ENCODE measurements at places on chromosomes 4 and X.
A peak's percentile ranks its signal among the peaks of the same experiment; 100 is the strongest.

DNA sequence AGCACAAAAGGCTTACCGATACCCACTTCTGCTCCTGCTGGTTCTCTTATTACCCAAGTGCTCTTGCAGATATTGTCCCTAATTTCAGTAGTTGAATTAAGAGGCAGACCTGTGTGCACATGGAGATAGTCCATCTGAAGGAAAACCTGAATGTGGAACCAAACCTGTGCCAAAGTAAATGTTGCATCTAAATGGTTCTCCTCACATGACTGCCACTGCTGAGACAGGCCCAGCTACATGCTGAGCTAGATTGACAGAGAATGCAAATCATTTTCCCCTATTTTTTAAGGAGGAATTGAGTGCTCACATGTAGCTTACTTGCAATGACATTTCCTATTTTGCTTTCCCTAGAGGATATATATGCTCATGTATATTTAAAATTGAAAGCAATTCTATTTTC, 609.1 kb upstream of the TECRL start:
- no peaks in the 10 kb centered on the region for H3K27me3 ChIP-seq
- no peak overlapping the region for H3K27ac ChIP-seq
- H3K36me3 ChIP-seq: no peaks in the 10 kb centered on the region
- peaks cover 2% of the 10 kb centered on the region for H3K4me1 ChIP-seq
- no peak for DNase-seq
- H3K4me3 ChIP-seq: no peak overlapping the region

GRCh38 chr4:124946696-124947095, 234.2 kb upstream of the ANKRD50 start:
- H3K27ac ChIP-seq: no peak overlapping the region
- no peaks in the 10 kb centered on the region for H3K36me3 ChIP-seq
- no peaks in the 10 kb centered on the region for H3K27me3 ChIP-seq
- no peak for DNase-seq
- H3K4me3 ChIP-seq: no peak overlapping the region

GRCh38 chrX:88908056-88908455, 161.0 kb downstream of the CPXCR1 start:
- no peak overlapping the region for H3K4me3 ChIP-seq
- H3K27me3 ChIP-seq: no peaks in the 10 kb centered on the region
- DNase-seq: no peak
- no peaks in the 10 kb centered on the region for H3K4me1 ChIP-seq

- no peak overlapping the region for H3K27ac ChIP-seq
- H3K4me1 ChIP-seq: no peaks in the 10 kb centered on the region
- H3K36me3 ChIP-seq: no peaks in the 10 kb centered on the region
- H3K27me3 ChIP-seq: no peaks in the 10 kb centered on the region
Observed at GRCh38 chr4:93084599-93085305, 743.8 kb upstream of the ATOH1 start.

GRCh38 chrX:9862953-9863352, 76.7 kb downstream of the SHROOM2 start:
- peaks cover 15% of the 10 kb centered on the region for H3K27me3 ChIP-seq
- peaks cover 6% of the 10 kb centered on the region for H3K4me1 ChIP-seq
- no peaks in the 10 kb centered on the region for H3K36me3 ChIP-seq

DNA sequence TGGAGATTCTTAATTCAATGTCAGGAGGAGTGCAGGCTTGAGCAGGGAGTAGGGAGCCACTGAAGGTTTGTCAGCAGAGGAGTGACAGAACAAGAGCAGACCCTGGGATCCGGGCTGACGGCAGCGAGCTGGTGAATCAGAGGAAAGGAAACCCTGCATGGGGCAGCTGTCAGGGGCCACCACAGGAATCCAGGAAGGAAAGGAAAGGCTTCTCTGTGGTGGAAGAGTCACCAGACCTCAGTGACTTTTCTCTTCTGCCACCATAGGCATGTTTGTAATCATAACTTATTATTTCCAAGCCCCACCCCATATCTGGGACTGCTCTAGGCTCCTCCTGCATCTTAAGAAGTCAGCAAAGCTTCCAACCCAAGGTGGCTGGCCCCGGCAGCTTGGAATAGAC, 150.9 kb downstream of the BCOR start:
- H3K27me3 ChIP-seq: no peaks in the 10 kb centered on the region
- H3K36me3 ChIP-seq: no peaks in the 10 kb centered on the region
- H3K27ac ChIP-seq: no peak overlapping the region
- H3K4me3 ChIP-seq: no peak overlapping the region
- H3K4me1 ChIP-seq: peaks cover 2% of the 10 kb centered on the region

GRCh38 chrX:68461576-68461975, 28.3 kb upstream of the OPHN1 start:
- no peak overlapping the region for H3K4me3 ChIP-seq
- no peaks in the 10 kb centered on the region for H3K36me3 ChIP-seq
- no peak overlapping the region for H3K27ac ChIP-seq
- H3K27me3 ChIP-seq: no peaks in the 10 kb centered on the region
- H3K4me1 ChIP-seq: no peaks in the 10 kb centered on the region
- no peak for DNase-seq

- H3K4me3 ChIP-seq: no peak overlapping the region
- peaks cover 4% of the 10 kb centered on the region for H3K4me1 ChIP-seq
- no peak for DNase-seq
Observed at GRCh38 chr4:40927074-40927473, 177.3 kb downstream of the NSUN7 start.

DNA sequence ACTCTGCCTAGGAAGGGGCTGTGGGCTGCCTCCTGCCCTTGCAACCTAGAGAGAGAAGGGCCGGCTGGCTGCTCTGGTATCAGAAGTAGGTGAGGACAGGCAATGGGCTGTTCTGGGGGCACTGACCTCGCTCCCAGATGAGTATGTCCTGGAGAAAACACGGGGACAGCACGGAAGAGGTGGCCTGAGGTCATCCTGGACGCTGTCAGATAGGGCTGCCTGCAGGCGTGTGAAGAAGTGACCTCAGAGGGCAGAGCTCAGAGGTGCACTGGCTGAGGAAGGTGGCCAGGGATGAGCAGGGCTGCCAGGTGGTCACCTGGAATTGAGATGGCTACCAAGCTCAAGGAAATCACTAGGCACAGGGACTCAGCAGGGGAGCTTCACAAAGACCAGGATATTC, 159.6 kb downstream of the TSPAN5 start:
- no peak overlapping the region for H3K27ac ChIP-seq
- H3K4me1 ChIP-seq: peaks cover 35% of the 10 kb centered on the region
- peaks cover 23% of the 10 kb centered on the region for H3K36me3 ChIP-seq
- no peak overlapping the region for H3K4me3 ChIP-seq
- DNase-seq: no peak
- H3K27me3 ChIP-seq: no peaks in the 10 kb centered on the region

DNA sequence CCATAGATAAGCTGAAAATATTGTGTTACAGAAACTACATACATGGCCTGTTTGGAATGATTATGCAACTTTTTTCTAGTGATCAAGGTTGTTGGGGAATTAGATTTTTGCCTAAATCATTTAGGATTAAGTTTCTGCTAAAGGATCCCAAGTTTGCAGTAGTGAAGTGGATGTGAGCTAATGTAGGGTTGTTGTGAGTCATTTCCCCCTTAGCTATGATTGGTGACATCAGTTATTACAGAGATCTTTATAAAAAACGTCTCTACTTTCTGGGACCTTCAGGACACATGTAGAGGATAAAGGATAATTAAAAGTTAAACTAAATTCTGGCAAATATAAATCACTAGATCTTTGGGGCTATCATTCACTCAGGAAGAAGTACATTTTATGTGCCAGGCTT, 133.3 kb downstream of the GATB start:
- DNase-seq: no peak
- H3K4me1 ChIP-seq: no peaks in the 10 kb centered on the region
- H3K27ac ChIP-seq: no peak overlapping the region
- H3K27me3 ChIP-seq: peaks cover 28% of the 10 kb centered on the region
- H3K4me3 ChIP-seq: no peak overlapping the region
- H3K36me3 ChIP-seq: no peaks in the 10 kb centered on the region

GRCh38 chrX:21856504-21856903, 717 bp downstream of the YY2 start:
- no peaks in the 10 kb centered on the region for H3K4me1 ChIP-seq
- no peak overlapping the region for H3K4me3 ChIP-seq
- H3K27ac ChIP-seq: no peak overlapping the region
- H3K27me3 ChIP-seq: no peaks in the 10 kb centered on the region
- peaks cover 16% of the 10 kb centered on the region for H3K36me3 ChIP-seq

- H3K27ac ChIP-seq: peak overlapping the region; percentile 22
- DNase-seq: no peak
- H3K27me3 ChIP-seq: peaks cover 3% of the 10 kb centered on the region
- H3K4me1 ChIP-seq: peaks cover 38% of the 10 kb centered on the region
Observed at GRCh38 chr4:38456096-38456495, 207.9 kb upstream of the KLF3 start.

GRCh38 chr4:26120098-26120825, 200.6 kb upstream of the RBPJ start:
- H3K4me3 ChIP-seq: no peak overlapping the region
- H3K27me3 ChIP-seq: no peaks in the 10 kb centered on the region
- no peak overlapping the region for H3K27ac ChIP-seq
- H3K36me3 ChIP-seq: peaks cover 16% of the 10 kb centered on the region
- no peaks in the 10 kb centered on the region for H3K4me1 ChIP-seq

GRCh38 chr4:176464748-176465147, 145.0 kb downstream of the SPCS3 start:
- no peak for DNase-seq
- no peak overlapping the region for H3K4me3 ChIP-seq
- H3K27me3 ChIP-seq: no peaks in the 10 kb centered on the region
- no peak overlapping the region for H3K27ac ChIP-seq
- no peaks in the 10 kb centered on the region for H3K36me3 ChIP-seq

GRCh38 chrX:25717122-25717521, 421.0 kb upstream of the MAGEB18 start:
- no peak overlapping the region for H3K27ac ChIP-seq
- H3K27me3 ChIP-seq: no peaks in the 10 kb centered on the region
- H3K4me1 ChIP-seq: no peaks in the 10 kb centered on the region
- DNase-seq: no peak

GRCh38 chrX:55841962-55842752, 124.6 kb downstream of the RRAGB start:
- no peaks in the 10 kb centered on the region for H3K27me3 ChIP-seq
- H3K4me1 ChIP-seq: no peaks in the 10 kb centered on the region

DNA sequence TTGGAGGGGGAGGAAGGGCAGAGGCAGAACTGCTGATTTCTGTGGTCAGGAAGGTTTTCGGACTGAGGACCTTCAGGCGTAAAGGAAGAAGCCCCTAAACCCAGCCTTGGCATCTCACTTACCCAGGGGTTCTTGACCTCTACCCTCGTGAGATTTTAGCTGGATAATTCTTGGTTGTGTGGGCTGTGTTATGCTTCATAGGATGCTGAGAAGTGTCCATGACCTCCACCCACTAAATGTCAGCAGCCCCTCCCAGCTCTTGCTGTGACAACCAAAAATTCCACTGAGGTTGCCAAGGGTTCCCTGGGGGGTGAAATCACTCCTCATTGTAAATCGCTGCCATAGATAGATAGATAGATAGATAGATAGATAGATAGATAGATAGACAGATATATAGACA, 5.8 kb upstream of the CRLF2 start:
- peaks cover 8% of the 10 kb centered on the region for H3K4me1 ChIP-seq
- peak; percentile 3 for DNase-seq
- peaks cover 15% of the 10 kb centered on the region for H3K27me3 ChIP-seq
- peaks cover under 1% of the 10 kb centered on the region for H3K36me3 ChIP-seq
- no peak overlapping the region for H3K4me3 ChIP-seq
- no peak overlapping the region for H3K27ac ChIP-seq

DNA sequence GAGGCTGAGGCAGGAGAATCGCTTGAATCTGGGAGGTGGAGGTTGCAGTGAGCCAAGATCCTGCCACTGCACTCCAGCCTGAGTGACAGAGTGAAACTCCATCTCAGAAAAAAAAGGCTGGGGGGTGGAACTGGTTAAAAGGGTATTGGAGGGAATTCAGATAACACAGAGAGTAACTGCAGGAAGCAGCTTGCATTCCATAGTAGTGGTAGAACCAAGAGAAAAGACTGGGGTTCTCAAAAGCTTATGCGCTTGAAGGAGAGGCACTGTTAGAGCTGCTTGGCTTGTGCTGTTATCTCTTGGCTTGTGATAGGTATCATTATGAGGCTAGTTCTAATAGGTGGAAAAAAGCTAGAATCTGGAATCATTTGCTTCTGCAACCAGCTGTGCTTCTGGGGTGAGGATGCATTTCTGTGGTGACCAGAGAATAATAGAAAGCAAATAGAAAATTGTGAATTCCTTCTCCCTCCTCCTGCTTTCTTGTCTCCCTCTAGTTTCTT, 91.2 kb upstream of the ELOVL6 start:
- peaks cover 5% of the 10 kb centered on the region for H3K4me1 ChIP-seq
- no peak overlapping the region for H3K27ac ChIP-seq
- H3K4me3 ChIP-seq: no peak overlapping the region
- DNase-seq: no peak
- no peaks in the 10 kb centered on the region for H3K36me3 ChIP-seq
